Activated CD4-positive, CD25-positive, alpha-beta regulatory T cell treated with anti-CD3 and anti-CD28 coated beads, Interleukin-2, amount 50 U/mL, for 72 hours (primary cell): ENCODE measurements at places on chromosomes 5 and 9.

GRCh38 chr5:95821110-95822021, 1.2 kb downstream of the GLRX start:
- no peak for DNase-seq

GRCh38 chr5:6328173-6328572, 50.2 kb downstream of the MED10 start:
- DNase-seq = no peak

GRCh38 chr9:81497091-81497490, 192.3 kb downstream of the TLE1 start:
- no peak for DNase-seq

DNA sequence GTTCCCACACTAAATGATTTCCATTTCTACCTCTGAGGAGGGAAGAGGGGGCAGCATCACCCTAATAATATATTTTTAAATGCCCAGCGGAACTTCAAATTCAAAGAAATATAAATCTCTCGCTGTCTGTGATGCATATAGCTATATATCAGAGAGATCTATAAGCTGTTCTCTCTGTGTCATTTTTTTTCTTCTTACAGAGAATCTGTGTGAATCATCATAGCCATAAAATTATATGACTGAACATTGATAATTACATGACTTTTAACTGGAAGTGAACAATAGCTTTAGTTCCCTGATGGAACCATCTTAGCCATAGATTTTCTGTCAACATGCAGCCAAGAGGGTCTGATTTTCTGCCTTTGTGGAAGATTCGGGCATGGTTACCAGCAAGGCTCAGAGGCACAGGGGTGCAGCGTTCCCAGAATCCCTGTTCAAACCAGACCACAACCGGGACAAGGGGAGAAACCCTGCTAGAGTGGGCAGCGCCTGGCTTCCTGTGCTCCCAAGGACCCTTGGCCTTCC, 93.7 kb upstream of the OSMR start:
- no peak for DNase-seq

GRCh38 chr9:120438836-120439546, 141.0 kb downstream of the CDK5RAP2 start:
- no peak for DNase-seq

GRCh38 chr5:108334225-108334624, 47.7 kb downstream of the FBXL17 start:
- no peak for DNase-seq

- no peak for DNase-seq
Observed at GRCh38 chr9:112754578-112754977, 4.0 kb downstream of the SNX30 start.

GRCh38 chr9:37480759-37481158, 5.0 kb upstream of the POLR1E start:
- DNase-seq = no peak
